Effector memory CD8-positive, alpha-beta T cell (primary cell): ENCODE measurements at places on chromosomes 2 and 18.

DNA sequence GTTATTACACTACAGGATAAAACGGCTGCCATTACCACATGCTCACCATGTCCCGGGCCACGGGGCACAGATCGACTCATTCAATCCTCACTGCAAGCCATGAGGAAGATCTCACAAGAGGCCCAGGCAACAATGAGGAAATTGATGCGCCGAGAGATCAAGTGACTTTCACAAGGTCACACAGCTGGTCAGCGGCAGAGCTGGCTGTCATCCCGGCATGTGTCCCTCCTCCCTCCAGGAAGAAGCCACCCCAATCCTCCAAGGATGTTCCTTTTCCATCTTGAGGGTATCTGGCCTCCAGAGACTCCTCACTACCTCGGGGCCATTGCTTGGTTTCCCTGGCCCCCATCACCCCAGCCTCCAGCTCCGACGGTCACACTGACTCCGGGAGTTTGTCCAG is 65.3 kb upstream of the GLI2 start:
- no peak for DNase-seq

GRCh38 chr2:64622443-64623241 is 31.1 kb downstream of the SERTAD2 start:
- DNase-seq, result no peak

GRCh38 chr2:197229509-197230443 is 80.8 kb downstream of the ANKRD44 start:
- DNase-seq, result no peak

DNA sequence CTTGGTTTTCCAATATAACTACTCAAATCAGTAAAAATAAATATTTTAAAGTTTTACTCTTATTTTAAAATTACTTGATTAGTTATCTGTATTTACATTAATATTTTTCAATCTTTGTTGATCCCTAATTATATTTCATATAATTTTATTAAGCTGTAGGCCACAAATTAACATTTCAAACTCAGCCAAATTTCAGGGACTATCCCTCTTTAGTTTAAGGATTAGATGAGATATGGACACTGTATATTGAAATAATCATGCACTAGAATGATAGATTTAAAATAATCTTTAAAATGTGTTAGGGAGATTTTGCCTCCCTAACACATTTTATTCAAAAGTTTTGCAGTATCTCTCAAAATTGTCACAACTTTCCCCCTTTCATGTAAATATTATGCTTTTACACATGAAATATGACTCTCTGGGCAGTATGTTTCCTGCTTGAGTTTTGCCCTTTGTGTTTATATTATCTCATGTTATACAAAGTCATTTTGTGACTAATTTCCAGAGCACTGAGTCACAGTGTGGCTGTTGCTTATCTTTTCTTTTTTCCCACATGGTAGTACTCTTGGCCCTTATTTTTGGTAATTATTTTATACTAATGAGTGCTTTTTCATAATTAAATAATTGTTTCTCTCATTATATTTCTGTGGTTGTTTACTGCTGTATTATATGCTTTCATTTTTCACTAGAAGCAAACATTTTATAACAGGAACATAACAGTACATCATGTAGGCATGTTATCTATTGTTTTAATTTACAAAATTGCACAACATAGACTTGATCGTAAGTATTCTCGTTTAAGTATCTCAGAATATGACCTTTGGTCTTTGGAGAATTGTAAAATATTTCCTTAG is 1.2 kb downstream of the TFPI start:
- no peak for DNase-seq

GRCh38 chr18:5520464-5520863 is 23.3 kb downstream of the EPB41L3 start:
- no peak for DNase-seq

- no peak for DNase-seq
These were observed 35.8 kb downstream of the PRELID3A start for GRCh38 chr18:12443551-12443950.
